ENCODE measurements at places on chromosomes 16 and 17. TPM values are rescaled to one million over a fixed set of nuclear protein-coding genes. Genes with fewer than 3 reads are reported as not detected.

Gene GCGR
- total RNA-seq: not detected

Gene GDPD1
- 1.5 TPM for total RNA-seq

Gene OR1A1
- not detected for total RNA-seq

Gene ST6GALNAC1
- 4.6 TPM for total RNA-seq

Gene MVD
- 8.5 TPM for total RNA-seq

Gene SLFN12L
- 0.55 TPM for total RNA-seq

Gene CDK3
- total RNA-seq: 9.6 TPM

All from uterus (tissue), 4 donors.